IMR-90 (cell line): ENCODE measurements at places on chromosomes 11 and 22.
A peak's percentile ranks its signal among the peaks of the same experiment; 100 is the strongest.

DNA sequence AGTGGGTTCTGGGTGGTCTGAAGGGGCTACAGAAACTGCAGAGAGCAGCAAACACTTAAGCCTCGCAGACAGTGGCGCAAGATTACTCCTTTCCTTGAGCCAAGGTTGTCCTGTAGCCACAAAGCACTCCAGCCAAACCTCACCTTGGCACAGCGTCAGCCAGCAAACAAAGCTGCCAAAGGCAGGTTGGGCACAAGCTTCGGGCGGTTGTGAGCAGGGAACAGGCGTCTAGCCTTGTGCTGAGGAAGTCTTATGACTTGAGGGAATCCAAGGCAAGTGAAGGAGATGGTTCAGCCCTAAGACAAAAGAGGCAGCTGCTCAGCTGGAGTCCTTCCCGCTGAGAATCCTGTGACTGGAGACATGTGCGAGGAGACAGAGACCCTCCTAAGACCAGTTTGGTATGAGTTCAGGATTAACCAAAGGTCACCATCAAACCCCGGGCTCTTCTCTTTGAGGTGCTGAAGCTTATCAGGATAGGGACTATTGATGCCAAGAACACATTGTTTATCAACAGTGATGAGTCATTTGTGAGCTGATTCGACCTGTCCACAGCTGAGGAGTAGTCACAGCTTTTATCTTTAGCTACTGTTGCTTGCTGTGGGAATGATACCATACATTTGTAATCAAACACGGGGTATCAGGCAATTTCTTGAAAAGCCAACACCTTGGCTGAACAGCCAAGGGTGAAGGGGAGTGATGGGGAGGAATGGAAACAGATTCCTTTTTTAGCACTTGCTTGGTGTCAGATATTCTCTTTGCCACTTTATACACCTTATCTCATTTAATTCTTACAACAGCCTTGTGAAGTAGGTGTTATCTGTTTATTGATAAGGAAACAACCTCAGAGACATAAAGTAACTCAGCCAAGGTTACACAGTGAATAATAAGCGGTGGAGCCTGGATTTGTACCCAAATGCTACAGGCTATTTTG is 4.6 kb downstream of the ADM start:
- peak; percentile 92 for DNase-seq

- no peak for DNase-seq
These were observed 147.8 kb upstream of the NECTIN1 start for GRCh38 chr11:119876841-119877240.

- peak; percentile 6 for DNase-seq
These were observed 3.4 kb upstream of the SCGB2A2 start for GRCh38 chr11:62266558-62266957.

DNA sequence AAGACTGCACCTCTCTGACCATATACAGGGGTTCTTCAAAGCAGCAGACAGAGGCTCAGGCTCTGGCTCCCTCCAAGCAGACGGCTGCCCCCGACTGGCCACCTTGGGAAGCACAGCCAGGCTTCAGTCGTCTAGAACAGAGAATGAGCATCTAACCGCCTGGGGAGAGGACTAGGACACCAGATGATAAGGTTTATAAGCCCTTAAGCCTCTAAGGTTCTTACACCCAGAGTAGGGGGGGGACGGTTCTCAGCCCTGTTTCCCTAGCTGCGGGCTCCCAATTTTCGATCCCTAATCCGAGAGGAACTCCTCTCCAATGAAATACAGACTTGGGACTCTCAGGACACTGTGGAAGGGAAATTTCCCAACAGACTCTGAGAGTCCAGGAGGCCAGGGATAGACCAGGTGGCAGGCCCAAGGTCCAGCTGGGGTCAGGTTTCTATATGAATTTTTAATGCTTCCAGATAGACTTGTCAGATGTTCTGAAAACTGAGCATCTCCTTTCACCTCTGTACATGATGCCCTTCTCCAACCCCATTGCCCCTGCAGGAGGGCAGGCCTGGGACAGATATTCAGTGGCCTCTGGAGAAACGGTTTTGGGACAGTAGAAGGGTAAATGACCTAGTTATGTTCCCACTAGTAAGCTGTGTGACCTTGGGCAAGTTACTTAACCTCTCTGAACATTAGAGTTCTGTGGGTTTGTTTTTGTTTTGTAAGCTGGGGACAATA is 20.2 kb downstream of the RTN4RL2 start:
- DNase-seq: peak; percentile 25

DNA sequence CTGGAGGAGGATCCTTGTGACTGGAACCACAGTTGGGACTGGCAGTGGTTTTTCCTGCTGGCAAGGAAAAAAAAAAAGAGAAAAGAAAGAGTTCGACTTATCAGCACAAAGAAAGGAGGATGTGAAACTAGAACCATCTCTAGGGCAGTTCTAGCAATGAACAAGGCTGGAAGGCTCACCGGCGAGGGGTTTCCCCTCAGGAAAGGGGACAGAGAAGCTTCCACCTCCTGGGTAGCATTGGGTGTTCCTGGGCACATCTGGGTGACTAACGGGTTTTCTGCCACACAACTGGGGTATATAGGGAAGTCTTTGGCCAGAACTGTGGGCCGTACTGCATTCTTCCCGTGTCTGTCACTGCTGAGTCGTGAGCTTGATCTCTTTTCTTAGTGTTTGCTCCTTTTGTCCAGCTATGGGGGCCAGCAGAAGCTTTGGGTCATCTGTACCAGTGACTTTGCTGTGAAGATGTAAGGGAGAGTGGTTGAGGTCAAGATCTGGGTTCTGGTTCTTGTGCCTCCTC is 109.4 kb upstream of the OR4B1 start:
- DNase-seq: peak; percentile 67

GRCh38 chr22:24090581-24090980 is 79.5 kb downstream of the CABIN1 start:
- peak; percentile 16 for DNase-seq

- no peak for DNase-seq
These were observed 95.4 kb upstream of the LARGE1 start for GRCh38 chr22:34015642-34016041.

- no peak for DNase-seq
These were observed 32.8 kb downstream of the KCNC1 start for GRCh38 chr11:17767301-17767885.

- peak; percentile 27 for DNase-seq
These were observed 666 bp downstream of the SLC25A18 start for GRCh38 chr22:17563936-17564391.

DNA sequence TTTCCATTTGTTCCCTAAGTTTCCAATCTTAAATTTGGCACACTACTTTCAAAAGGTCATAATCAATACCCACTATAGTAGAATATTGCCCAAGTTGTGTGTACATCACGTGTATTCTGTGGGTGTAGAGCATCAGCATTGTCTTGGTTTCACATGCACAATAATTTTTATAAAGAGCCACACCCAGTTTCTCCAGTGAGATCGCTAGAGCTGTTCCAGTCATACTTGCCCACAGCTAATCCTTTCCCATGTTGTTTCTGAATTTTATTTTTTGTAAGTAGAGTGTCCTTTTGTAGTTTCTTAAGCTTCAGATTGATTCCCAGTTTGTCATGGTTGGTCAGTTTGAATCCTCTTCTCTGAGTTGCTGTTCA is 13.7 kb downstream of the FAM118B start:
- DNase-seq: no peak

DNA sequence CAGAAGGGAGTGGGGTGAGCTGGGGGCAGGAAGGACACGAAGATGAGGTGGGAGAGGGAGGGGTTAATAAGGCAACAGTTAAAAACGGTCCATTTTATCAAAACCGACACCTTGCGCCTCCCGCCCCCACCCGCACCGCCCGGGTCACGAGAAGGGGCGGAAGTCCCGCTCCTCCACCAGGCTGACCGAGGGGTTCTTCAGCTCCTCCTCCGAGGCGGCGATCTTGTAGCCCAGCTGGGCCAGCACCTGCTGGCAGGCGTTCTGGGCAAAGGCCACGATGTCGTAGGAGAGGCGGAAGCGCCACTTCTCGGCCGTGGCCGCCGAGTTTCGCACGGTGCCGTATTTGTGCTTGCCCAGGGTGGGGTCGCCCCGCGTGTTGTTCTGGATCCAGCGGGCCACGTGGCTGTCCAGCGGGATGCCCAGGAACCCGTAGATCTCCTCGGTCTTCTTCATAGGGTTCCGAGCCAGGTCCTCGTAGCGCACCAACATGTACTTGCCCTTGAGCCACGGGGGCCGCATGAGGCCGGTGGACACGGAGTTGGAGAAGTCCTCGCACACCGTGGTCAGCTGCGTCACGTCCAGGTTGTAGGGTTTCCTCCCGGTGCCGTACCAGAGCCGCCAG is 15.8 kb downstream of the CHST1 start:
- DNase-seq: no peak

DNA sequence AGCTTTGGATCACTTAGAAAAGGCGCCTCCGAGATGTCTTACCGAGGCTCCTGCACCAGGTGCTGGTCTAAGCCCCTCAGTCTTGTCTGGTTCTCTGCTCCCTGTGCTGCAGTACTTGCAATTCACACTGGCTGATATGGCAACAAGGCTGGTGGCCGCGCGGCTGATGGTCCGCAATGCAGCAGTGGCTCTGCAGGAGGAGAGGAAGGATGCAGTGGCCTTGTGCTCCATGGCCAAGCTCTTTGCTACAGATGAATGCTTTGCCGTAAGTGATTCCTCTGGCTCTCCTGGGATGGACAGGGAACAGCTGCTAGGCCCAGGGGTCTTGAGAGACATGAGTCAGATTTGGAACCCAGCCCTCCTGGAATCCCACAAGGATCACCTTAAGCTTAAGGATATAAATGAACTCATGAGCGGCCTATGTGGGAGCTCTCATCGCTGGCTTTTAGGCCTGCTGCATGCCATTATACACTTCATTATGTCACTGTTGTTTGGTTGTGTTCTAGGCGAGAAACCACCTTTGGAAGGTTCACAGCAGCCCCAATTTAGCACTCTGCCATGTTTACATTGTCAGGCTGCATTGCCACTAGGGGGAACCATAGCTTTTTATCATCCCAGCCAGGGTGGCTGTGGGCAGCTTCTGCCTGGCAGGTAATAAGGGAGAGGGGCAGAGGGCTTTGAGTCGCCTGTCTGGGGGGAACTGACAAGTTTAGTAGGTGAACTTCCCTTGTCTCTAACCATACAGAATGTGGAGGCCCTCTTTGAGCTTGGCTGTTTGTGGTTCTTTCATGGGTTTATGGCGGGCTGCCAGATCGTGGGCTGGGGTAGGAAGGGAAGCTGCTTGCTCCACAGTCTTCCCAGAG is 8.5 kb downstream of the ACAD8 start:
- no peak for DNase-seq

GRCh38 chr11:17642980-17643379 is 76.4 kb upstream of the MYOD1 start:
- no peak for DNase-seq

GRCh38 chr11:116636341-116636929 is 136.4 kb downstream of the BUD13 start:
- DNase-seq: no peak

GRCh38 chr11:112584672-112585071 is 324.0 kb upstream of the PLET1 start:
- no peak for DNase-seq

DNA sequence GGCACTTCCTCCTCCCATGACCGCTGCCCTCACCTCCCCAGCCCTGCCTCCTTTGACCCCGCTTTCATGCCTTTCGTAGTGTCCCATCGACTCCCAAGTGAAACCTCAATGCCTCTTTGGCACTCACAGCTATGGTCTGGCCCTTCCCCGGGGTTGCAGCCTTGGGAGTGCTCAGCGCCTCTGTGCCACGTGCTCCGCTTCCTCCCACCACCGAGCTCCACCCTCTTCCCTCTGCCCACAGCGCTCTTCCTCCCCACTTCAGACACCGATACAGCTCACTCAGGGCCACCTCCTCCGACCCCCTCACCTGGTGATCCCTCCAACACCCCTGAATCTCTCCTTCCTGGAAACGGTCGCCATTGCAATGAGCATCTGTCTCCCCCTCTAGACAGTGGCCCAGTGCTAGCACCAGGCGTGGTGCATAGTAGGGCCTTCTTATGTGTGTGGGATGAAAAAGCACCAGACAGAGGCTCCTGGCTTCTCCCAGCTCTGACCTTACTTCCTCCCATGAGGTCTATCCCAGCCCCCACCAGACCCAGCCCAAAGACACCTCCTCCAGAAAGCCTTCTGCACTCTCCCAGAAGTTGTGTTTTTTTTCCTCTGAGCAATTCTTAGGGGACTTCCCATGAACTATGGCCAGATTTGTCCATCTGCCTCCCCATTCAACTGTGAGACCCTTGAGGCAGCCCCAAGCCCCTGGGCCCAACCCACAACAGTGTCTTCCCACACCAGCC is 16.4 kb upstream of the SCGB1A1 start:
- no peak for DNase-seq

GRCh38 chr11:64633555-64634159 is 42.6 kb downstream of the SLC22A12 start:
- no peak for DNase-seq

DNA sequence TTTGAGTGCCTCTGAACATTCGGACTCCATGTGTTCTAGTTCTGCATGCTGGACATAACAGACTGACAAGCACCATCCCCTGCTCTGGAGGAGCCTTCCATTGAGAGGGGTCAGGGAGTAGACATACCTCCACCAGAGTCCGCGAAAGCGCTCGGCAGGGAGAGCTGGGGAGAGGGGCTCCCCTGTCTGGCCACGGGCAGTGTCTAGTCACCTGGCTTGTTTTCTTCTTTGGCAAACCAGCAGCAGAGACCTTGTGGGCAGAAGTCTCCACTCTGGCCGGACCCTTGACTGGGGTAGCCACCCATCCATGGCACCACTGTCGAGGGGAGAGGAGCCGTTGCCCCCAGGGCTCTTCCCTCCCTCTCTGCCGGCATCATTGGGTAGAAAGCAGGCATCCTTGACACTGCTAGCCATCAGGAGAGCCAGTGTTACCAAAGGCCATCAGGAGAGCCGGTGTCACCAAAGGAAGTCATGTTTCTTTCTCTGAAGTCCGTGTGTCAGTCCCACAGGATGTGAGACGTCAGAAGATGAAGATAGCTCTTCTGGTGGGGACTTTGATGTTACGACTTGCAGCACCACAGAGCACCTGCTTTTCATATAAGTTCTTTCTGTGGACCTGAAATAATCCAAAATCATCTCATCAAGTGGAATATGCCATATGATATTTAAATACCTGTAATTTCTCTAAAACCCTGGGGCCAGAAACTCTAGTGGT is 305.6 kb downstream of the TBC1D22A start:
- no peak for DNase-seq

GRCh38 chr11:118264569-118265465 is 720 bp upstream of the MPZL2 start:
- no peak for DNase-seq

GRCh38 chr22:38464992-38465672 is 2.8 kb upstream of the KDELR3 start:
- no peak for DNase-seq

- no peak for DNase-seq
These were observed 62.8 kb downstream of the LRRC74B start for GRCh38 chr22:21108379-21109115.
